ENCODE measurements at places on chromosomes 11 and 22.

- no peak for DNase-seq
These were observed 13.0 kb downstream of the OR52N4 start for GRCh38 chr11:5767056-5767455.

DNA sequence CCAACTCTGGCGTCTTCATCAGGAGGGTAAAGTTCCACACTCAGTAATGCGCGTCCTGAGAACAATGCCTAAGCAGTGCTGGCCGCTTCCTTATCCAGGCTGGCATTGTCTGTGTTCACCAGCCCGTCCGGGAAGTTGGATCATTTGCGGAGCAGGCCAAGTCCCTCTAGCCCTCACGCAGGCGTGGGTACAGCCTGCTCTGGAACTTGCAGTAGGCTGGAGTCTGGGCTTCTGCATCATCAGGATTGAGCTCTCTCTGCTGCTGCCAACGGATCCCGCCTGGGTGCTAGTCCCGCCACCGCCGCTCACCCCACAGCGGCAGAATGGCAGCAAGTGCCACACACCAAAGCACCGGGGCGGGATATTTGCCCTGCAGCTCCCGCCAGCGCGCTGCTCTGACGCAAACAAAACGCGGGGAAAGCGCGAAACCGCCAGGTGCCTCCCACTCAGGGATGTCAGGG is 29.0 kb downstream of the GLYATL1 start:
- no peak for DNase-seq

- no peak for DNase-seq
These were observed 151.6 kb upstream of the BLID start for GRCh38 chr11:122267602-122268001.

- peak; percentile 40 for DNase-seq
These were observed 631 bp upstream of the C22orf39 start for GRCh38 chr22:19448076-19448607.

DNA sequence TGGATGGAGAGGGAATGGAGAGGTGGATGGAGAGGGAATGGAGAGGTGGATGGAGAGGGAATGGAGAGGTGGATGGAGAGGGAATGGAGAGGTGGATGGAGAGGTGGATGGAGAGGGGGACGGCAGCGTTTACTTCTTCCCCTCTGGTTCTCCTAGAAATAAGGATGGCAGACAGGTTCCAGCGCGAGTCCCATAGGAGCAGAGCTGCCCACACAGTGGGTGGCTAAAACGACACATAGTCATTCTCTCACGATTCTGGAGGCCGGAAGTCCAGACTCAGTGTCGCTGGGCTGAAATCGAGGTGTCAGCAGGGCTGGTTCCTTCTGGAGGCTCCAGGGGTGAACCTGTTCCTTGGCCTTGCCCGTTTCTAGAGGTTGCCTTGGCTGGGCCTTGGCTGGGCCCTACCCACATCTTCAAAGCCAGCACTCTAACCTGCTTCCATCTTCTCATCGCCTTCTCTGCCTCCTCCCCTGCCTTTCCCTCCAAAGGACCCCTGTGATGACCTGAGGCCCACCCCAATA is 12.7 kb upstream of the CTSD start:
- DNase-seq: no peak

DNA sequence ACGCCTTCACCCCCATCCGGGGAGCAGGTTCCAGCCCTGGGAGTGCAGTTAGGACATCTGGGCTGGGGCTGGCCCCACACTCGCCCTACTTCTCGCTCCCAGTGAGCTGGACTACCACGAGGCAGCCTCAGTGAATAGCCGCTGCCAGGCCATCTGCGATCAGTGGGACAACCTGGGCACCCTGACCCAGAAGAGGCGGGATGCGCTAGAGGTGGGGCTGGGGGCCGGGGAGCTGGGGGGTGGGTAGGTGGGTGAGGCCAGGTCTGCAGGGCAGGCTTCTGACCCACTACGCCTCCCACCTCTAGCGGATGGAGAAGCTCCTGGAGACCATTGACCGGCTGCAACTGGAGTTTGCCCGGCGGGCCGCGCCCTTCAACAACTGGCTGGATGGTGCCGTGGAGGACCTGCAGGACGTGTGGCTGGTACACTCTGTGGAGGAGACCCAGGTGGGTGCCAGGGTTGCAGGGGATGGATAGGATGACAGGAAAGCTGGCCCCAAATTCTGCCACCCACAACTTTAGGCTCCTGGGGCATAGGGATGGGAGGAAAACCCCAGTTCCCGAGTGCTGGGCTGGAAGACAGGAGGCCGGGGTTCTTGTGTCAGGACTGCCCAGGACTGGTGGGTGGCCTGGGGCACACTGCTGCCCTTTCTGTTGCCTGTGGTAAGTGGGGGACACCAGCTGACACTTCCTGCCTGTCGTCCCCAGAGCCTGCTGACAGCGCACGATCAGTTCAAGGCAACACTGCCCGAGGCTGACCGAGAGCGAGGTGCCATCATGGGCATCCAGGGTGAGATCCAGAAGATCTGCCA is 8.3 kb downstream of the CTSF start:
- no peak for DNase-seq

DNA sequence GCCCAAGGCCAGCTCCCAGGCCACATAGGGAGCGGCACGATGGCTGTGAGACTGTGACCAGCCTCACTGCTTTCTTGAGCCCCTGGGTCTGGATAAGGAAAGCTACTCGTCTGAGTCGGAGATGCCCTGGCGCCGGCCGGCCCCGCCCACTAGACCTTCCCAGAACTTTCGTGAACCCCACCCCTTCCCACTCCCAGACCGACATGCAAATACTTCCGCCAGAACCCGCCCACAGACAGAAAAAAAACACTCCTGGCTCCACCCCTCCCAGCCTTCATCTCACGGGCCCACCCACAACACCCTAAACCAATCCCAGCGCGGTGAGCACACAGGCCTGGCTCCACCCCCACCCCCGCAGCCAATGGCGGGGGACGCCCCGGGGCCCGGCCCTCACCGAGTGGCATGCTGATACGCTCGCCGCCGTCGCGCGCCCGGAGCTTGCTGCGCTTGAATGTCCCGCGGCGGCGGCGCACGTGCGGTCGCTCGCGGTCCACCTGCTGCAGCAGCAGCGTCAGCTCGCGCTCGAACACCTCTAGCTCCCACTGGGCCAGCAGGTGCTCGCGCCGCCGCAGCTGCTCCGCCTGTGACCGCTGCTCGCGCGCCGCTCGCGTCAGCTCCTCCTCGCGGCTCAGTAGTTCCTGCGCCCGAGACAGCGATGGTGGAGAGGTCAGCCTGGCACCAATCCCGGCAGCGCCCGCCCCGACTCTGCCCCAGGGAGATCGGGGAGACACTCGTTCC is 7.0 kb downstream of the MAP3K11 start:
- peak; percentile 95 for DNase-seq

- DNase-seq: no peak
These were observed 75.7 kb downstream of the GRAMD1B start for GRCh38 chr11:123505546-123506299.

DNA sequence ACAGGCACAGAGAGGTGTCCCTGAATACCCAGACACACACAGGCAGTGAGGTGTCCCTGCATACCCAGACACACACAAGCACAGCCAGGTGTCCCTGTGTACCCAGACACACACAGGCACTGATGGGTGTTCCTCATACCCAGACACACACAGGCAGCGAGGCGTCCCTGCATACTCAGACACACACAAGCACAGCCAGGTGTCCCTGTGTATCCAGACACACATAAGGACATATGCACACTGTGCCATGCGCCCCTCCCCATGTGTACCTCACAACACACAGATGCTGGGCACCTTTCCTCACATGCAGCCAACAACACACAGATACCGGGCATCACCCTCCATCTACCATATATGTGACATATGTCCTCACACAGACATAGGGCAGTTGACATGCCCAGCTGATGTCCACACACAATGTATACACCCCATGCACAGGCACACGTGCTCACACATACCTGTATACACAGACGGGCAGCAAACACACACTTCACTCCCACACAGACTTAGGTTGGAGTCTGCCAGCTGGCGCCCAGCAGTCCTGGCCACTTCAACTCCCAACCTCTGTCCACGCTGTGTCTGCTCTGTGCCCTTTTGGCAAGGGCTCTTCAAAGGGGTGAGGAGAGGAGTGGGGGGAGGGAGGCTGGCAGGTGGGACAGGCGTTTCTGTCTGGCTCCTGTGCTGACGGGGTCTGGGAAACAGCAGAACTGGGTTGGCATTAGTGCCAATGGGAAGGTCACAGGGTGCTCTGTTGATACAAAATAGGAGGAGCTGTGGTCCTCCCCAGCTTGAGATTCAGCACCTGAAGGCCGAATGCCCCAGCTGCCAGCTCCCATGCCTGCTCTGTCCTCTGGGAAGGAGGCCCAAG is 69.4 kb upstream of the ALX4 start:
- no peak for DNase-seq

DNA sequence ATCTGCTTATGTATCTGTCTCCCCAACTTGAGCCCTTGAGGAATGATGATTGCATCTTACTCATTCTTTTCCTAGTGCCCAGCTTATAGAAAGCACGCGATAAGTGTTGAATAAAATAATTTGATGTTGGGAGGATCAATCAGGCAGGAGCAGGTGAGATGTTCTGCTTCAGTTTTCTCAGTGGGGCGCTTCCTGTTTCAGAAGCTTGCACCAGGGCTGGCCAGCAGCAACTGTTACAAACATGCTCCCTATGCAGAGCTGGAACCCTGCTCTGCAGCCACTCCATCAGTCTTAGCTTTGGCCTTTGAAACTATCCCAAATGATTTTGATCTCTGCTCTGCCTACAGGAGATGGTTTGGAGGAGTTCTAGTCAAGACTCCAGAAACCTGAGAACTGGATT is 3.9 kb downstream of the ENDOD1 start:
- DNase-seq: no peak

DNA sequence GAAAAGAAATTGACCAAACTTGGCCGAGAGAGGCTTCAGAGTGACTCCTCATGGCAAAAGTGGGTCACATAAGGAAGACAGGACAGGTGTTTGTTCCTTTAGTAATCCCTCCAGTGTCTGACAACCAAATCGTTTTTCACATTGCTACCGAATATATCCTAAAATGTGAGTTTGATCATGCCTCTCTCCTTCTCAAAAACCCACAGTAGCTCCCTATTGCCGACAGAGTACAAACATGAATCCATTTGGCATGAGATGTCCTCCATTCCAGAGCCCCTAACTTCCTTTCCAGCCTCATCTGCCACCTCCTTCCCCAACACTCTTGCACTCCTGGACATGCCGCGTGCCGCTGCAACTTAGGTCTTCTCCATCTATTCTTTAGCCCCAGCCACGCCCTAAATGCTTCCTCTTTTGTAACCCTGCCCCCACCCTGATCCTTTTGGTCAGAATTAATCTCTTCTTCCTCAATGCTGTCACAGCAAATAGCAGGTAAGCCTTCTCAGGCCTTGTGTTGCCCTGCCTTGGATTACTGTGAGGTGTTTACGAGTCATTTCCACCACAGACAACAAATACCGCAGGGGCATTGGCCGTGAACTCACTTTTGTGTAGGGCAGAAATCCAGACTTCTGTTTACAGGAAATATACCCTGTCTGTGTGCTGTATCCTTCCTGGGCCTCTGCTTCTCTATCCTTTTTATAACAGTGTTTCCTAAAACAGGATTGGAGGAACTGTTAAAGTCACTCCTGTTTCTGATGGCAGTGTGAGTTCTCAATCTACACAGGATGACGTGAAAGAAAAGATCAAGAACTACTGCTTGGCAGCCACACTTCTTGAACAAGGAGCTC is 66.0 kb upstream of the FTH1 start:
- no peak for DNase-seq

DNA sequence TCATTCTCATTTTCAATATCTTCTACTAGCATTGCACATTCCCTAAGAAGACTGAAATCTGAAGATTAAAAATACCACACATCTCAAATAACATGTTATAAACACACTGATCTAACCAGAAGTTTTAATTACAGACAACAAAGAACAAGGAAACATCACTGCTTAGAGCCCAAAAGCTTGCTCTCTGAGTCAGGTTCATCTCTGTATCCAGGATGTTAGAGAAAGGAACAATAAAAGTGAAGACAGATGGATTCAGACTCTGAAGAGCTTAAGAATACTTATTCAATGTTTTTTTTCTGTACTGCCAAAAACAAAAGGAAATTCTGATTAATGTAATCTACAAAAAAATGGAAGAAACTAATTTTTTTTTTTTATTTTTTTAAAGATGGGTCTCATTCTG is 16.5 kb downstream of the RDX start:
- DNase-seq: no peak

GRCh38 chr11:69010964-69011623 is 2.0 kb downstream of the MRGPRF start:
- no peak for DNase-seq

DNA sequence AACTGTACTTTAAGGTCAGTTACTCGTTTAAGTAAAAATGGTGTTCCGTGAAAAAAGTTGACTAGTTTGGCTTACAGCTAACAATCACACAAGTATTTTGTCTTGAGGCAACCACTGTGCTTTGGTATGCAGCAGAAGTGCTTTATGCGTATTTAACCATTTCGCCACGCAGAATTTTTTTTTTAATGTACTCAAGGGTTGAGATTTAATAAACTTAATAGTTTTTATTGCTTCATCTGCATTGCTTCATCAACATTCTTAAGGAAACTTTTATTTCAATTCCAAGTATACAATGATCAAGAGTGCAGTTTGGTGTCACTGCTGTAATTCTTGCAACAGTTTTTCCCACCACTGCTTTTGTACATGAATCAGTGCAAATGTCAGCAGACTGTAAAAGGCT is 66.4 kb downstream of the ZNRF3 start:
- DNase-seq: no peak

- DNase-seq: no peak
These were observed 682.1 kb downstream of the KCNA4 start for GRCh38 chr11:29334776-29335130.

GRCh38 chr11:67372321-67372992 is 941 bp downstream of the CLCF1 start:
- no peak for DNase-seq

DNA sequence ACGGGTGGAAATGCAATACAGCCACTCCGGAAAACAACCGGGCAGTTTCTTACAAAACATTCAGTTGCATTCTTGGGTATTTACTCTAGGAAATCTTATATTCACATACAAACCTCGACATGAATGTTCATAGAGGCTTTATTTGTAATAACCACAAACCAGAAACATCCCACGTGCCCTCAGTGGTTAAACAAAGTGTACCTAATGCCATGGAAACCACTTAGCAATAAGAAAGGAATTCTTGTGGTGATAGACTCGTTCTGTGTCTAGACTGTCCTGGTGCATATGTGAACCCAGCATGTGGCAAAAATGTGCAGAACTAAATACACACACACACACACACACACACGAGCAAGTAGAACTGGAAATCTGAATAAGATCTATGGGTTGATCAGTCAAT is 1073.3 kb downstream of the TBC1D22A start:
- DNase-seq: no peak

- no peak for DNase-seq
These were observed 3.7 kb downstream of the PTPRCAP start for GRCh38 chr11:67433536-67434394.

DNA sequence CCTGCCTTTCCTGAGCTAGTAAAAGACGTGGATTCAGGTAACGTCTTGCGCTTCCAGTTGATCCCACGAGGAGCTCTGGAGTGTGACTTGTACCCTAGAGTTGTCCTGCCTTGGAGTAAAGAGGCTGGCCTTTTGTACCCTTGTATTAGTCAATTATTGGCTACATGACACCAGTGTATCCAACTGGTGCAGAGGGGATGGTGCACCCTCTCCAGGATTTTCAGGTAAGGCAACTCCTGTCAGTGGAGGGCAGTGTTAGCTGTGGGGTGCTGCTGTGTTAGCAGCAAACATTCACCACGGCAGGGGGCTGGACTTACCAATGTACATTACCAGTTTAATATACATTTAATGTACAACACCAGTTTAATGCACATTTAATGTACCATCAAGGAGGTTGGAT is 233.5 kb downstream of the MIAT start:
- no peak for DNase-seq

GRCh38 chr11:103537904-103538502 is 428.8 kb downstream of the DYNC2H1 start:
- DNase-seq: no peak

Data from cerebellar nuclear complex (tissue), 1 donor.